Heart left ventricle (tissue), 16 donors: ENCODE measurements at places on chromosomes 2 and 18.

DNA sequence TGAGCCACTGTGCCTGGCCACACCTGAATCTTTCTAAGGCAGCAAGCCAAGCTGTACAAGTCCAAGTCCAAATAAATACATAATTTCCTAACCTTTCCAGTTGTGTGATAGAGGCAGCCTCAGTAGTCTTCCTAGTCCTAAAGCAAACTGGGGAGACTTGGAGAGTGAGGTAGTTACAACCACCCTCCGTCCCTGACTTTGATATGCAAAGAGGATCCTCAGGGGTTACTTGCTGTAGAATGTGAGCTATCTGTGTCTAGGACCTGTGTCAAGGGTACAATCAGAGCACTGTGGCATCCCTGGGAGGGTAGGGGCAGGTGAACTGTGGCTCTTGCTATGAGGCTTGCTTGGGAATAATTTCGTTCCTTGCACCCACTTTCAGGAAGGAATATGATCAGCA lies 28.3 kb upstream of the KCNG3 start:
- no peak for DNase-seq

DNA sequence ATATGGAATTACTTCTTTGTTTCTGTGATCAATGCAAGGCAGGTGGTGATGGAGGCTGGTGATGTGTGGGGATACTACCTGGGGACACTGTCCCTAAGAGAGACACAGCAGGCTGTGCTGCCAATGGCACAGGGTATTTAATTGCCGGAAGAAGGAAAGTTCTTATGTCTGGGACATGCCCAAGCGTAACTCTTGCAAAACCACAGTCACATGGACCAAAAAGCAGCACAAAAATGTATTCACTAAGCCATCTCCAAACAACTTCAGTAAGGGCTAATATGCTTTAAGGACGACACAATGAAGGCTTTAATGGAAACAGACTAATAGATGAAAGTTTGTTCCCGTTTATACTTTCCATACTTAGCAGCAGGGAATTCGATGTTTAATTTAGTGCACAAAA lies 49.7 kb upstream of the AP1S3 start:
- DNase-seq, result no peak

- no peak for DNase-seq
Observed at GRCh38 chr2:224449212-224450147, 47.6 kb upstream of the FAM124B start.

- DNase-seq, result peak; percentile 98
Observed at GRCh38 chr2:28683100-28683706, 68.4 kb upstream of the PPP1CB start.

- DNase-seq, result no peak
Observed at GRCh38 chr2:231294571-231295362, 96.3 kb downstream of the ARMC9 start.

DNA sequence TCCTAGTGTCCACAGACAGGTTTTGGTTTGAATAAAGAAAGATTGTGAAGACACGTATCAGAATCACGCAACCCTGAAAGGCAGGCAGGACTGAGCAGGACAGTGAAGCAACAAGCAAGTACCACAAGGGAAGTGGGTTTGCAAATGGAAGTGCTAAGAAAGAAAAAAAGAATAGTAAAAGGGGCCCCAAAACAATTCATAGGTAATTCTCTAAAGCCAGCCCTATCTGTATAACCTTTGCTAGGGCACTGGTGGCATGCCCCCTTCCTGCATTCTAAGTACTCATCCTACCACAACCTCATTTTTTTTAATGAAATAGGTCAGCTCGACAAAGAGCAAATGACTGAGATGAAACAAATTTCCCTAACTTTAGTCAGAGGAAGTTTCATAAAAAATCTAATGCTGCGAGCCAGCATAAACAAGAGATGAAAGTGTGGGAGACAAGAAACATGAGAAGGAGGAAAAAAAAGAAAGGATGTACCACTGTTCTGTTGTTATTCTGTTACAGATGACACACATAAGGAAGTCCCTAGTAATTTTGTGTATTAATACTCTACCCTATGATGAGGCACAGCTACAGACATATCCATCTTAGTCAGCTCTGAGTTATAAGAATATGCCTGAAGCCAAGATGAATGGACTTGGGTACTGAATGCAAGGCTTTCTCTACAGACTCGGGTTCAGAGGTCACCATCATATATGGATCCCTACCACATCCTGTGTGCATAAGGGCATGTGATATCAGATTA lies 32.2 kb downstream of the IKZF2 start:
- no peak for DNase-seq

GRCh38 chr2:191895743-191896142 lies 48.9 kb upstream of the CAVIN2 start:
- no peak for DNase-seq

GRCh38 chr18:25251068-25251467 lies 100.9 kb downstream of the ZNF521 start:
- no peak for DNase-seq

DNA sequence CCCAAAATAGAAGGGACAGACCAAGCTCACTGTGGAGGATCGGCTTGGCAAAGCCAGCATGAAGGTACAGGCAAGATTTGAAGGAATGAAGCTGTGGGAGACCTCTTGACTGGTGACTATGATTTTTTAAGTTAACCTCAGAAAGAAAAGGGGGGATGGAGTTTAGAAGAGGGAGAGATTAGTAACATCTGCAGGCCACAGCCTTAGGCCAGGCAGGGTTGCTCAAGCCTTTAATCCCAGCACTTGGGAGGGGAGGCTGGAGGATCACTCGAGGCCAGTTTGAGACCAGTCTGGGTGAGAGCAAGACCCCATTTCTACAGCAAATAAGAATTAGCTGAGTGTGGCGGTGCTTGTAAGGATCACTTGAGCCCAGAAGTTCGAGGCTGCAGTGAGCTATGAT lies 46.6 kb downstream of the ZNF532 start:
- no peak for DNase-seq

DNA sequence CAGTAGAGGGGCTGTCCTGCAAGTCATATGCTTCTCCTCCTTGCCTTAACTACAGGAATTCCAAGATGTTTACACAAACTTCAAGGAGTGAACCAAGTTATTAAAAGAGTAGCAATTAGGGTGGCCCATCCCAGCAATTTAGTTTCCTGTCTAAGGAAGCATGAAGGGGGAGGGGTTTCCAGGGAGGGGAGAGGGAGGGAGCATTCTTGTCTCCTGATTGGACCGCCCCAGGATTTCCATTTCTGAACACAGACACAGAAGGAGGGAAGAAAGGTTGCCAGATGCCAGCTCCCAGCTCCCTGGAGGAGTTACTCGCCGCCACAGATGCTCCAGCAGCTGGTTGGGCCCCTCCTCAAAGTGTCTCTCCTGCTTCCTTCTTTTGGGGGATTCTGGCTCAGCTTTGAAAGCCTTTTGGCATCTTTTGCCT lies 107.6 kb downstream of the TRIB2 start:
- DNase-seq, result peak; percentile 58

- DNase-seq, result no peak
Observed at GRCh38 chr18:76323891-76324290, 171.2 kb downstream of the ZNF516 start.

DNA sequence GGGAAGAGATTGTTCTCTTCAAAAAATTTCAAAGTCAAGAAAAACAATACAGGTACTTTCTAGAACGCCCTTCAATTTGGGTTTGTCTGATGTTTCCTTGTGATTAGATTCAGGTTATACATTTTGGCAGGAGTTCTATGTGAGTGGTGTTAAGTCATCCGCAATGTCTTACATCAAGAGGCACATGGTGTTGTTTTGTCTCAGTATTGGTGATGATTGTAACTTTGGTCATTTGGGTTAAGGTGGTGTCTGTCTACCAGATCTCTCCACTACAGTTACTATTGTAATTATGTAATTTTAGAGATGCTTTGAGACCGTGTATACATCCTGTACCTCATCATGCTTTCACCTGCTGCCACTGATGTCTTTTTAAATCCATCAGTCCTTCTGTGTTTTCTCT lies 60.3 kb downstream of the TET3 start:
- DNase-seq, result no peak

DNA sequence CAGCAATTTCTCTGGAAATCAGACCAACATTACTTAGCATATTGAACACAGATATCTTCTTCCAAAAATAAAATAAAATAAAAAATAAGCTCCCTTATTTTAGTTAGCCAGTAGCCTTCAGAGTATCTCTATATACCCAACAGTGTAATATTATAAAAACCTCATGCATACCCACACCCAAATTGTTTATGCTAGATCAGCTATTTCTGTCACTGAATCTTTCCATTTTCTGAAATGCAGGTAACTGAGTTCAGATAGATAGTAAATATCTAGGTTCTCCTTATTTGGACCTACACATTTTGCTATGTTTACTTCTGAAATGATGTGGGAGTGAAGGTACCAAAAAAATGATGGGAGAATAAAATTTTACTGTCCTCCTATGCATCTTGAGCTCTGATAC lies 39.9 kb downstream of the TTC21B start:
- DNase-seq, result no peak

DNA sequence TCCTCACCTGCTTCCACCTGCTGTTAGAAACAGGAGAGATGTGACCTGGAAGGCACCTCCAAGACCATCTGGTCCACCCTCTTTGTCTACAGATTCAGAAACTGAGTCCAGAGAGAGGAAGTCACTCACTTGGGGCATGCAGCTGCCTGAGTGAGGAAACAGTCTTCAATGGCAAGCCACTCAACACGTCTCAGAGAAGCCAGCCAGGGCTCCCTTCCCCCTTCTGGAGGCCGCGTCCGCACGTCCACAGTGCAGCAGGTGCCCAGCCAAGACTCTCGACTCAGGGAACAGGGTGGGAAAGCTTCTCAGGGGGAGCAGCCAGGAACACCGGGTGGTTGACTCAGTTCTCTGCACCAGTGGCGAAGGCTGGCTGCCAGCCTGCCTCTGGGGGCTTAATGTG lies 201.7 kb downstream of the BCL11A start:
- DNase-seq, result no peak

- no peak for DNase-seq
Observed at GRCh38 chr18:2987876-2988790, 24.8 kb downstream of the LPIN2 start.

DNA sequence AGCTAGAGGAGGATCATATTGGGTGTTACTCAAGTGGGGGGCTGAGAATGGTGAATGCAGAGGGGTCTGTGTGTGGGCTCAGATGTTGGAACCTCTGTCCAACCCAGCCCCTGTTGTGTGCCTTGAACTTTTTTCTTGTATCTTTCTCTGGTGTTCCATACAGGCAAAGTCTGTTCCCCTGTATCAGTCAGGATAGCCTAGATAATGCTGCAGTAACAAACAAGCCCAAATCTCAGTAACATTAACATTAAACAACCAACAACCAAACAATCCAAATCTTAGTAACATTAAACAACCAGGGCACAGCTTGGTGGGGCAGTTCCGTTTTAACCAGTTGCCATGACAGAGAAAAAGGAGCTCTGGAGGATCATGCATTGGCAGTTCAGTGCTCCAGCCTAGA lies 103.7 kb downstream of the CTIF start:
- no peak for DNase-seq

DNA sequence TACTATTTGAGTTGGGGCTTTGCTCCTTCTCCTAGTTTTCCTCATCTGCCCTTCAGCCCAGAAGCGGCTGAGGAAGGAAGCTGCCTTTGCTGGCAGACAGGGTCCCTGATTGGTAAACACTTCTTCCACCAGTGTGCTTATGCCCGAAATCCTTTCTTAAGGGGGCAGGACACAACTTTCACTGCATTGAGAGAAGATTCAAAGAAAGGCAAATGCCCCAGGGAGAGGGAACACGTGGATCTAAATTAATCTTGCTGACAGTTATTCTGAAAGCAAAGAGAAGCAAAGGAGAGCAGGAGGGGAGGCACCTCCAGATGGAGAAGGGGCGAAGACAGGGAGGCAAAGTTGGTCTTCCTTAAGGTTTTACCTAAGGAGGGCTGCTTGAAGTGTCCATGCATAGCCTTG lies 92.1 kb upstream of the EFEMP1 start:
- DNase-seq, result no peak

- DNase-seq, result no peak
Observed at GRCh38 chr2:36389091-36389564, 33.5 kb downstream of the CRIM1 start.
